T-helper 2 cell treated with Interferon-gamma antibody and Interleukin-4, amounts not matched to agents 5 μg/mL and 100 μg/mL, for 36 hours (primary cell): ENCODE measurements at places on chromosomes 7 and 10.

GRCh38 chr7:26653430-26654399 is 210.7 kb downstream of the SKAP2 start:
- no peaks in the 10 kb centered on the region for H3K36me3 ChIP-seq
- H3K4me1 ChIP-seq: no peaks in the 10 kb centered on the region
- H3K4me3 ChIP-seq: no peak overlapping the region
- peaks cover 48% of the 10 kb centered on the region for H3K27me3 ChIP-seq

GRCh38 chr7:98240961-98241673 is 10.9 kb downstream of the TECPR1 start:
- DNase-seq: no peak
- no peak overlapping the region for H3K27ac ChIP-seq
- peaks cover 17% of the 10 kb centered on the region for H3K36me3 ChIP-seq
- H3K4me1 ChIP-seq: no peaks in the 10 kb centered on the region
- H3K27me3 ChIP-seq: no peaks in the 10 kb centered on the region
- H3K4me3 ChIP-seq: no peak overlapping the region

GRCh38 chr10:34526758-34527730 is 288.1 kb downstream of the PARD3 start:
- DNase-seq: no peak
- no peaks in the 10 kb centered on the region for H3K4me1 ChIP-seq
- no peak overlapping the region for H3K27ac ChIP-seq
- no peaks in the 10 kb centered on the region for H3K36me3 ChIP-seq
- no peaks in the 10 kb centered on the region for H3K27me3 ChIP-seq

DNA sequence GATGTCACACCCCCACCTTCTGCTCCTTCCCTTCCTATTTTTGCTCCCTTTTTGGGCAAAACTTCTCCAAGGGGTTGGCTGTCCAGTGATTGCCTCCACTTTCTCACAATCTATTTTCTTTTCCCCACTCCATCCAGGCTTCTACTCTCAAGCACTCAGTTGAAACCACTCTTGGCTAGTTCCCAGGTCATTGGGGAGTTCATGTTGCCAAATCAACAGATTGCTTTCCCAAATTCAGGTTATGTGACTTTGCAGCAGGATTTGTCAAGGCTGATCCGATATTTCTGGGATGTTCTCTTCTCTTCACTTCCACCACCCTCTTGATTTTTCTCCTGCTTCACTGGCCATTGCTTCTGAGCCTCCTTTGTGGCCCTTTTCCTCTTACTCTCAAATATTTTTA is 258.7 kb upstream of the SLC26A5 start:
- no peaks in the 10 kb centered on the region for H3K4me1 ChIP-seq
- H3K27me3 ChIP-seq: no peaks in the 10 kb centered on the region
- no peak for DNase-seq
- no peak overlapping the region for H3K4me3 ChIP-seq
- H3K27ac ChIP-seq: no peak overlapping the region
- no peaks in the 10 kb centered on the region for H3K36me3 ChIP-seq

DNA sequence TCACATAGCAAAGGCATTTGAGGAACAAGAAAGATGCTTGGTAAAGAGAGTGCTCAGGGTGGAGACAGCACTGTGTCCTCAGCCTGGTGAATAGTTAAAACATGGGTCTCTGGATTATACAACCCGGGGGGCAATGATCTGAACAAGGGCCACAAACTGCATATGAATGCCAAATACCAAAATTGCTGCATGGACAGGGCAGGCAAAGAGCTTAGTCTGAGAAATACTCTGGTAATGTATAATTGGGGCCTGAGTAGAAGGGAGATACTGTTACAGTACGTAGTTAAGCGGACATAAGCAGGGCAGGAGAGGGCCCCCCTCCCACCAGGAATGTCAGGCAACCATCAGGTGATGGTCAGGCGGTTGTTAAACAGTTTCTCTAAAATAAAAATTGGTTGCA is 99.3 kb upstream of the CDK1 start:
- H3K36me3 ChIP-seq: peaks cover 3% of the 10 kb centered on the region
- no peak for DNase-seq
- no peak overlapping the region for H3K4me3 ChIP-seq
- H3K4me1 ChIP-seq: no peaks in the 10 kb centered on the region
- no peak overlapping the region for H3K27ac ChIP-seq
